ENCODE measurements at places on chromosomes 5 and 9. TPM values are rescaled to one million over a fixed set of nuclear protein-coding genes. Genes with fewer than 3 reads are reported as not detected.

DNA sequence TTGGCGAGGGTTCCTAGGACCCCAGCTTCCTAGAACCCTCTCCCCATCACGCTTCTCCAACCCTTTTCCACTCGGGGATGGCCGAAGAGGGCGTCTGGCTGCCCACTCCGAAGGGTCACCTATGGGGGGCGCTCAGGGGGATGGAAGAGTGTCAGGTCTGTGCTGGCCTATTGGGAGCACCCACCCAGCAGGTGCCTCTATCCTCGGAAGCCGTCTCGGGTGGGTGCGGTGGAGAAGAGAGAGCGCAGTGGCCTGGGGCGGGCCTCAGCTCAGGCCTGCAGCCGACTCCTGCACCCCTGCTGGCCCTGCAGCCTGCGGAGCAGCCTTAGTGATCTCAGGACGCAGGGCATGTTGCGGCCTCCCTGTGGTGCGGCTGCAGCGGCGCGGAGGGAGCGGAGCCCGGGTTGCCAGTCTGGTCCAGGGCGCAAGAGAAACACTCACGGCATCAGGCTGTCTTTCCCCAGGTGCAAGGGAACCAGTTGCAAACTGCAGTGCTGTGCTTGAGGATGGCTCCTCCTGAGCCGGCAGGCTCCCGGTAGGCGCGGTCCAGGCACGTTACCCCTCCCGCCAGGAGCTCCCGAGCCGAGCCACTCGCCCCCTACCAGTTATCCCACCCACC, 1.5 kb upstream of the IRX2 start:
- no peak for DNase-seq

- no peak for DNase-seq
Measured at GRCh38 chr5:84168841-84169240, 215.8 kb downstream of the EDIL3 start.

GRCh38 chr5:78293851-78294247, 649 bp downstream of the AP3B1 start:
- no peak for DNase-seq

- no peak for DNase-seq
Measured at GRCh38 chr9:137191245-137191644, 2.8 kb downstream of the SSNA1 start.

GRCh38 chr5:79692596-79692995, 3.0 kb downstream of the CMYA5 start:
- no peak for DNase-seq

GRCh38 chr5:179624841-179625271, 1.4 kb upstream of the HNRNPH1 start:
- DNase-seq: no peak

DNA sequence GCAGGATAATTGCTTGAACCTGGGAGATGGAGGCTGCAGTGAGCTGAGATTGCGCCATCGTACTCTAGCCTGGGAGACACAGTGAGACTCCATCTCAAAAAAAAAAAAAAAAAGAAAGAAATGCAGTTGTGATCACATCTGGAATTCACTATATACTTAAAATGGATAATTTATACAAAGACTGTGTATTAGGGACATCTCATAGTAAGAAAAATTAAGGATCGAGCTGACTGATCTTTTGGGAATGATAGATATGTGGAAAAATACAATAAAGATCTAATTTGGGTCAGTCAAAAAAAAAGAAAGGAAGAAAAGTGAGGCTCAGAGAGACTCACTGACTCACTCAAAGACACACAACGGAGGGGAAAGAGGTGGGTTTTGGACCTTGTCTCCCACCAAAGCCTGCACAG, 73.2 kb upstream of the STXBP1 start:
- DNase-seq: no peak

DNA sequence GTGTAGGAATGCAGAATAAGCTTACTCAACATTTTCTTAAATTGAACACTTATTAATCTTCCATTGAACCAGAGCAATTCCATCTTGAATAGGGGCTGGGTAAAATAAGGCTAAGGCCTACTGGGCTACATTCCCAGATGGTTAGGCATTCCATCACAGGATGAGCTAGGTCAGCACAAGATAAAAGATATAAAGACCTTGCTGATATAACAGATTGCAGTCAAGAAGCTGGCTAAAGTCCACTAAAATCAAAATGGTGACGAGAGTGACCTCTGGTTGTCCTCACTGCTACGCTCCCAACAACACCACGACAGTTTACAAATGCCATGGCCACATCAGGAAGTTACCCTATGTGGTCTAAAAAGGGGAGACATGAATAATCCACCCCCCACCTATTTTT, 156.1 kb downstream of the NXNL2 start:
- DNase-seq: no peak

GRCh38 chr5:127056896-127057295, 16.4 kb downstream of the C5orf63 start:
- no peak for DNase-seq

GRCh38 chr9:63859475-63860215, 1425.4 kb downstream of the FOXD4L5 start:
- DNase-seq: no peak

DNA sequence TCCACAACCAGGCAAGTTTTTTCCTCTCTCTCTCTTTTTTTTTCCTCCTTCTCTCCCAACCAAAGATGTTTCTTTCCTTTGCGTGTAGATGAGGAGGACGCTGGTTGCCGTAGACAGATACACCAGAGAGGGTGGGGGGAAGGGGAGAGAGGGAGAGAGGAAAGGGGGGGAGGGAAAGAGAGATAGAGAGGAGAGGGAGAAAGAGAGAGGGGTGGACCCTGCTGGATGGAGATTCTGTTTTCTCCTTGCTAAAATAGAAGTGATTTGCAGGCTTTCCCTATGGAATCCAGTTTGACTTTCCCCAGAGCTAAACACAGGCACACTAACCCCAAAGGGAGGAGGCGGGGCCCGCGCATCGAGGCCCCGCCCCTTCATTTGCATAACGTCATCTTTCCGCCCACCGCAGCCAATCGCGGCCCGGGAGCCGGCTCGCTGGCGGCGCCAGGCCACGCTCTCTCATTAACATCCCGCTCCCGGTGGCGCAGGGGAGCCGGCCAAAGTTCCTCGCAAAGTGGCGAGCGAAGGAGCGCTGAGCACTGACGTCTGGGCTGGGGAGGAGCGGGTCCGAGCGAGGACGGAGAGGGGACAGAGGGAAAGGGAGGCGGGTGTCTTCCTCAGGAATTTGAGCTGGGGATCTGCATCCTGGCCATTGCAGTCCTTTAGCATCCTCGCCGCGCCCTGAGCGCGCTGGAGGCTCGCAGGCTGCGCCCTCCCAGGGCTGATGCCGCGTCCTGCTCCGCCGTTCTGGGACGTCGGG, 487 bp upstream of the EBF1 start:
- DNase-seq: peak; percentile 63

GRCh38 chr9:94174164-94174563, 84.9 kb upstream of the ZNF169 start:
- DNase-seq: no peak

DNA sequence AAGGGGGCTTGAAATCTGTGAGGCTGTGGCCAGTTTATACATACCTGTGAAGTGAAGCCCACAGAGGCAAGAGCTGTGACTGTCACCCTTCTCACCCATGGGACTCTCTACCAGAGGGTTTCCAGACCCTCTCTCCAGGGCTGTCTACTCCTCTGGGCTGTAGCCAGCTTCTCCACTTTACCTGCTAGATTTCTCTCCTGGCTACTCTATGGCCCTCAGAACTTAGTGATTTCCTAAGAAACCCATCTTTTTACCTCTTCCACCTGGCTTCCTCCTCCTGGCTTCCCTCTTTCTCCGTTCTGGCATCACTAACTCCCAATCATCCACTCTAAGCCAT, 78.0 kb downstream of the SEC61B start:
- no peak for DNase-seq

DNA sequence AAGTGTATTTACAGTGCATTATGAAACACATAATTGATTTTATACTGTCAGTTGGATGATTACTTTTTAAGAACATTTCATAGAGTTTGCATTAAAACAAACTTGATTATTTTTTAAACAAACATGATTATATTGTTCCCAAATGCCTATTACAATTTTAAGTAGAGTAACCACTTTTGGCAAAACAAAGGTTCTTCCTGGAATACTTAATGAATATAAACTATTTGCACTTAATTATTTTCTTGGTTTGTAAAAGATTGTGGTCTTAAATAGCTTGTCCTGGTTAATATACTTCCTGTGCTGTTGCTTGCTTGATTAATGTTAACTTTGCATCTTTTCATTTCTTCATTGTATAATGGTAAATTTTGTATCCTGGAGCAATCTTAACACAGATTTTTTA, 180.0 kb downstream of the CDH12 start:
- DNase-seq: no peak

- DNase-seq: no peak
Measured at GRCh38 chr5:57717555-57717954, 234.9 kb upstream of the ACTBL2 start.

PCDHA7 gene
- total RNA-seq: 0.42 TPM

CCDC152 gene
- 0.81 TPM for total RNA-seq

SH3RF2 gene
- total RNA-seq: 8.1 TPM

CA9 gene
- 10.7 TPM for total RNA-seq

FBXL7 gene
- 31.7 TPM for total RNA-seq

CFAP90 gene
- total RNA-seq: not detected

LHX2 gene
- not detected for total RNA-seq

WHRN gene
- 5.1 TPM for total RNA-seq
